ENCODE measurements at places on chromosomes 2 and 18.
A peak's percentile ranks its signal among the peaks of the same experiment; 100 is the strongest.

DNA sequence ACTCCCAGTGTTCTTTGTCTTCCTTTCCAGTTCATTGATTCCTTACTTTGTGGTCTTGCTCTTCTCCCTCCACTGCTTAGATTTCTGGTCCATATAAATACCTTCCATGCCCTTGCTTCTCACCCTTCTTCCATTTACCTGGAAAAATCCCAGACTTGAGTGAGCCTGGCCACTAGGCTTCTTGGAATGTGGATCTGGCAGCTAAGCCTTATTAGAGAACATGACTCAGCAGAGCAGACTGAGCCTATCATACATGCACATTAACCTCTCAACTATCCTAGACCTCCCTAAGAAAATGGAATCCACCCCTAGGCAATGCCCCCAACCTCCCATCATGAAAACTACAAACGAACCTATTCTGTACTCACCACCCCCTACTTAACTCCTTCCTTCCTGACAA is 127.7 kb downstream of the RHBDD1 start:
- H3K4me1 ChIP-seq: peaks cover 4% of the 10 kb centered on the region
- DNase-seq: no peak

DNA sequence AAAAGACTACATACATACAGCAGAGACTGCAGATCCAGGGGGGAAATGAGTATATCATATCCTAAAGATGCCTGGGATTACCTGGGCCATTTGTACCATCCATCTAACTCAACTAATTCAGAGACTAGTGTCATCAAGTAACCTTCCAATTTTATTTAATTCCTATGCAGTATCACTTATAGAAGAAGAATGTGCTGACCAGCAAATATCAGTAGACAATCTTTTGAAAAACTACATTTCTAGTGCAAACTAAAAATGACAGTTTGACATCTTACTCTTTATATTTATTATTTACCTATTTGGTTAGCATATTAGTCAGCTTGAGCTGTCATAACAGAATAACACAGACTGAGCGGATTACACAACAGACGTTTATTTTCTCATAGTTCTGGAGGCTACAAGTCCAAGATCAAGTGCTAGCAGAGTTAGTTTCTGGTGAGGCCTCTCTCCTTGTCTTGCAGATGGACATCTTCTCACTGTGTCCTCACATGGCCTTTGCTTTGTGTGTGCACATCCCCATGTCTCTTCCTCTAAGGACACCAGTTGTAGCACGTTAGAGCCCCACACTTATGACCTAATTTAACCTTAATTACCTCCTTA is 47.0 kb downstream of the NCKAP5 start:
- no peaks in the 10 kb centered on the region for H3K36me3 ChIP-seq
- H3K4me1 ChIP-seq: no peaks in the 10 kb centered on the region
- H3K27ac ChIP-seq: no peak overlapping the region
- H3K27me3 ChIP-seq: no peaks in the 10 kb centered on the region
- no peak overlapping the region for H3K4me3 ChIP-seq

DNA sequence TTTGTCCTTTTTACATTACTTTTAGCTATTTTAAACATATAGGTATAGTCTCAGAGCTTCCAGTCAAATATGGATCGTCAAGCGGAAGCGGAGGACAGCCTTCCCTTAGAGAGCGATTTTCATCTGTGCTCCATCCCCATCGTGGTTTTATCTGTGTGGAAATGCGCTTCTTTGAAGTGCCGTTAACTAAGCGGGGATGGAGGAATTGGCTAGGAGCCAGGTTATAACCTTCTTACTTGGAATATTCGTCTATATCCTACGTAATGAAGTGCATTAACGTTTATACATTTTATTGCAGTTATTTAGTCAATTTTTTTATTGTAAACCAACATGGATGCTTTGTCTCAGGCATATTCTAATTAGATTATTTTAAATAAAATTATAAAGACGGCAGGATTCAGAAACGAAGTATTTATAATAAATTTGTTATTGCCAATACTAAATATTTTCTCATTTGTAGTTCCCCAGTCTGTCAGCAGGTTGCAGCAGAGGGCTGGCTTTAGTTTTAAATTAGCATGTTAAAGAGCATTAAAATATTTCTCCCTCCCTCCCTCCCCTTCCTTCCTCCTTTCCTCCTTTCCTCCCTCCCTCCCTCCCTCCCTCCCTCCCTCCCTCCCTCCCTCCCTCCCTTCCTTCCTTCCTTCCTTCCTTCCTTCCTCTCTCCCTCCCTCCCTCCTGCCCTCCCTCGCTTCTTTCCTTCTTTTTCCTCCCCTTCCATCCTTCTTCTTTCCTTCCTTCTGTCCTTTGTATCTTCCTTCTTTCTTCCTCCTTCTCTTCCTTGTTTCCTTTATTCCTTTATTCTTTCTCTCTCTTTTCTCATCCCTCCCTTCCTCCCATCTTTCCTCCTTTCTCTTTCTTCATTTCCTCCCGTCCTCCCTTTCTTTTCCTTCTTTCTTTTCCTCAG is 80.6 kb upstream of the DOCK10 start:
- H3K4me3 ChIP-seq: no peak overlapping the region
- no peak for DNase-seq
- no peaks in the 10 kb centered on the region for H3K36me3 ChIP-seq
- H3K27me3 ChIP-seq: no peaks in the 10 kb centered on the region
- no peaks in the 10 kb centered on the region for H3K4me1 ChIP-seq
- H3K27ac ChIP-seq: no peak overlapping the region

- no peaks in the 10 kb centered on the region for H3K4me1 ChIP-seq
- no peaks in the 10 kb centered on the region for H3K27me3 ChIP-seq
- H3K27ac ChIP-seq: no peak overlapping the region
- no peak for DNase-seq
- H3K4me3 ChIP-seq: no peak overlapping the region
Observed at GRCh38 chr2:25473758-25474340, 132.1 kb upstream of the DNMT3A start.

DNA sequence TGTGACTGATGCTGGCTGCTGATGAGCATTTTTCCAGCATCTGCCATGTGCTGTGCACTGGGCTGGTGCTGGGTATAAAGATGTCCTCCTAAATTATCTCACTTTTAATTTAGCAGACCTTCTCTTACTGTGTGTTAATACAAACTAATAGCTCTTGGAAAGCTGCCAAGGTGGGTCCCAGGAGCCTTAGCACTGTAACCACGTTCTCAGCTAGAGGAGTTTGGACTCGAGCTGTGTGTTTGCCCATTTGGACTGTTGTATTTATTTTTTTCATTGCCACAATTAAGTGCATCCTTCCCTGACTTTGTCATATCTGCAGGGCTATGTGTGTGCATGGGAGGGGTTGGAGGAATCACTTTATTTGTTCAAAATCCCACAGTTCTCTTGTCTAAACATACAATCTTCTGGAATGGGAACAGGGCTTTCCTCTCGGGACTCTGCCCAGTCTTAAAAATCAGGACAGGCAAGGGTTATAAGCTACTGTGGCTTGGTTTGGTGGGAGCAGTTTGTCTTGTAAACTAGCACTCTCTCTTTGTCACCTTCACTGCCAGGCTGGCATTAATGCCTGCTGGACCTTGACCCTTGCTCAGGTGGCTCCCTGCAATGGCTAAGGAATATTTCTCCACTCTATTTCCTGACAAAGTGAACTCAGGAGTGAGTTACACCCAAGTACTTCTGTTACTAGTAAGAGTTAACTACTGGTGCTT is 129.7 kb upstream of the MGAT5 start:
- H3K4me3 ChIP-seq: no peak overlapping the region
- H3K27me3 ChIP-seq: no peaks in the 10 kb centered on the region
- no peak overlapping the region for H3K27ac ChIP-seq
- peaks cover 53% of the 10 kb centered on the region for H3K4me1 ChIP-seq
- no peak for DNase-seq
- H3K36me3 ChIP-seq: no peaks in the 10 kb centered on the region

- H3K36me3 ChIP-seq: no peaks in the 10 kb centered on the region
- H3K27me3 ChIP-seq: peaks cover 69% of the 10 kb centered on the region
- no peak overlapping the region for H3K27ac ChIP-seq
Observed at GRCh38 chr2:26566081-26566375, 75.1 kb downstream of the CIB4 start.

DNA sequence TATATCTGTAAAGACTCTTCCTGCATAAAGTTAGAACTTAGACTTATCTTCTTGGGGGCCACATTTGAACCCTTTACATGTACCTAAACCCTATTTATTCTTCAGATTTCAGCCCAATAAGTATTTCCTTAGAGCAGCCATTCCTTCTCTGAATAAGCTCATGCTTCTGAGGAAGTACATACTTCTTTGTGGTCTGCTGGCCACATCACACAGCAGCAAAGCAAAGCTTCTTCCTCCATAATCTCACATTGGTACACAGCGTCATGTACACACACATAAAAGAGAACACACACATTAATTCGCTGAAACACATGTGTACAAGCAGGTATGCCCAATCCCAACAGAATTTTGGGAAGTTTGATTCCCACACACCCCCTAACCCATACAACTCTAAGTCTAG is 331.0 kb downstream of the CDH2 start:
- H3K4me3 ChIP-seq: no peak overlapping the region
- no peaks in the 10 kb centered on the region for H3K4me1 ChIP-seq
- no peaks in the 10 kb centered on the region for H3K27me3 ChIP-seq
- no peaks in the 10 kb centered on the region for H3K36me3 ChIP-seq
- DNase-seq: no peak

GRCh38 chr2:228318218-228318617 is 136.7 kb upstream of the SPHKAP start:
- H3K27me3 ChIP-seq: no peaks in the 10 kb centered on the region
- H3K36me3 ChIP-seq: no peaks in the 10 kb centered on the region
- no peak for DNase-seq
- H3K27ac ChIP-seq: no peak overlapping the region

GRCh38 chr2:71974846-71975245 is 172.8 kb downstream of the CYP26B1 start:
- no peaks in the 10 kb centered on the region for H3K4me1 ChIP-seq
- H3K27ac ChIP-seq: no peak overlapping the region
- no peak overlapping the region for H3K4me3 ChIP-seq

DNA sequence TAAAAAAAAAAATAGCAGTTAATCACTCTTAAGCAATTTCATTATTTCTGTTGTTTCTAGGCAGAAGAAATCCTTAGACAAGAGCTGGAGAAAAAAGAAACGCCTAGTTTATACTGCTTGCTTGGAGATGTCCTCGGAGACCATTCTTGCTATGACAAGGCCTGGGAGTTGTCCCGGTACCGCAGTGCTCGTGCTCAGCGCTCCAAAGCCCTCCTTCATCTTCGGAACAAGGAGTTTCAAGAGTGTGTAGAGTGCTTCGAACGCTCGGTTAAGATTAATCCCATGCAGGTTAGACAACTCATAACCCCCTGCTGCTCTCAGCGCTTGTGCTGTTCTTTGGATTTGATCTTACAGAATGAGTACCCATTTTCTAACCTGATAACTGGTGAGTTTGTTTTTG is 130.4 kb downstream of the TTC27 start:
- no peaks in the 10 kb centered on the region for H3K27me3 ChIP-seq
- H3K4me3 ChIP-seq: no peak overlapping the region
- no peak overlapping the region for H3K27ac ChIP-seq

- H3K27ac ChIP-seq: no peak overlapping the region
- H3K27me3 ChIP-seq: no peaks in the 10 kb centered on the region
- no peak overlapping the region for H3K4me3 ChIP-seq
- H3K36me3 ChIP-seq: peaks cover 97% of the 10 kb centered on the region
Observed at GRCh38 chr18:12359515-12359927, 17.5 kb downstream of the AFG3L2 start.

GRCh38 chr2:4012197-4012596 is 308.8 kb downstream of the DCDC2C start:
- no peaks in the 10 kb centered on the region for H3K27me3 ChIP-seq
- H3K4me3 ChIP-seq: no peak overlapping the region
- no peaks in the 10 kb centered on the region for H3K36me3 ChIP-seq
- no peak for DNase-seq

GRCh38 chr2:205908212-205909183 is 177.5 kb downstream of the INO80D start:
- H3K27ac ChIP-seq: no peak overlapping the region
- H3K36me3 ChIP-seq: no peaks in the 10 kb centered on the region
- H3K4me1 ChIP-seq: no peaks in the 10 kb centered on the region
- H3K4me3 ChIP-seq: no peak overlapping the region

DNA sequence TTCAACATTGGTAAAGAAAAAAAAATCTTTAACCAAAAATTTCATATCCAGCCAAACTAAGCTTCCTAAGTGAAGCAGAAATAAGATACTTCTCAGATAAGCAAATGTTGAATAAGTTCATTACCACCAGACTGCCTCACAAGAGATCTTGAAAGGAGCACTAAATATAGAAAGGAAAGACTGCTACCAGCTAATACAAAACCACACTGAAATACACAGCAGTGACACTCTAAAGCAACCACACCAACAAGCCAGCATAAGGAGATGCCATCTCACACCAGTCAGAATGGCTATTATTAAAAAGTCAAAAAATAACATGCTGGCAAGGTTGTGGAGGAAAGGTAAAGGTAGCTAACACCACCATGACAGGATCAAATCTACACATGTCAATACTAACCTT is 74.0 kb upstream of the LHCGR start:
- no peaks in the 10 kb centered on the region for H3K4me1 ChIP-seq
- no peak overlapping the region for H3K27ac ChIP-seq
- no peaks in the 10 kb centered on the region for H3K27me3 ChIP-seq
- no peak for DNase-seq
- no peak overlapping the region for H3K4me3 ChIP-seq
- H3K36me3 ChIP-seq: no peaks in the 10 kb centered on the region

DNA sequence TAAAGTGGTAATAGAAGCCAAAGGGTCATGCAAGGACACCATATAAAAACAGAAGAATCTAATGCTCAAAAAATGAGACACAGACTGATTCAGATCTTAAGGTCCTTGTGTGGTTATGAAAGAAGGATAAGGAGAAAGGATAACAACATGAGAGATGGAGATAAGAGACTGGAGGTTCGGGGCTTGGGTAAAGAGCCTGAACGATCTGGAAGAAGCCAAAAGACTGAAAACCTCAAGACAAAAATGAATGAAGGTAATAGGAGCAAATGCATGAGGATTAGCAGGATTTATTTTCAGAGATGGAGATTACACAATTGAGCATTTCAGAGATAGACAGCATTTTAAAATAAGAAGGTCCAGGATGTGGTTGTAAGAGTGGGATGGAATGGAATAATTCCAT is 26.1 kb downstream of the STK17B start:
- no peak for DNase-seq
- no peaks in the 10 kb centered on the region for H3K27me3 ChIP-seq
- H3K4me3 ChIP-seq: no peak overlapping the region
- H3K36me3 ChIP-seq: peaks cover 52% of the 10 kb centered on the region
- H3K27ac ChIP-seq: no peak overlapping the region

GRCh38 chr2:182069908-182070307 is 84.3 kb downstream of the PPP1R1C start:
- H3K4me3 ChIP-seq: no peak overlapping the region
- no peak for DNase-seq
- H3K36me3 ChIP-seq: no peaks in the 10 kb centered on the region
- H3K27ac ChIP-seq: no peak overlapping the region
- no peaks in the 10 kb centered on the region for H3K4me1 ChIP-seq

- H3K27ac ChIP-seq: no peak overlapping the region
- H3K4me1 ChIP-seq: peaks cover 5% of the 10 kb centered on the region
- DNase-seq: peak; percentile 34
- no peaks in the 10 kb centered on the region for H3K36me3 ChIP-seq
Observed at GRCh38 chr18:79624356-79625170, 55.0 kb upstream of the CTDP1 start.

GRCh38 chr2:71122387-71123298 is 7.4 kb downstream of the MCEE start:
- H3K4me1 ChIP-seq: peaks cover 8% of the 10 kb centered on the region
- H3K27ac ChIP-seq: no peak overlapping the region
- peaks cover 47% of the 10 kb centered on the region for H3K36me3 ChIP-seq
- H3K27me3 ChIP-seq: no peaks in the 10 kb centered on the region
